Activated naive CD8-positive, alpha-beta T cell treated with anti-CD3 and anti-CD28 coated beads, Interleukin-2, amount 50 U/mL, for 24 hours (primary cell): ENCODE measurements at places on chromosomes 6 and 20.

DNA sequence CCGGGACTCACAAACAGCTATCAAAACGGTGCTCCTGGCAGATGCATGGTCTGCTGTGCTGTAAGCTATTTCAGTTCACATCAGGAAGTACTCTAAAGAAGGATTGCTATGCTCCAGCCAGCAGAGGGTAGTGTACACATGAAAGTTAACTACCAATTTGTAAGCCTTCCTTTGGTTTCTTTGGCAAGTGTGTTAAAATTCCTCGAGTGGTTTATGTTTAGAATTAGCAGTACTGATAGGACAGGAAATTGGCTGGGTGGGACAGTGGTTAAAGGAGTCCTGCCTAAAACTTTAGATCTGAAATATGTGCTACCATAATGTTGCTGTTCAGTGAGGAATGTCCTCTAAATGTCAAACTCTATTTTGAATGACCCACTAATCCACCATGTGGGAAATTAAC is 47.4 kb downstream of the TRMT11 start:
- DNase-seq = no peak

DNA sequence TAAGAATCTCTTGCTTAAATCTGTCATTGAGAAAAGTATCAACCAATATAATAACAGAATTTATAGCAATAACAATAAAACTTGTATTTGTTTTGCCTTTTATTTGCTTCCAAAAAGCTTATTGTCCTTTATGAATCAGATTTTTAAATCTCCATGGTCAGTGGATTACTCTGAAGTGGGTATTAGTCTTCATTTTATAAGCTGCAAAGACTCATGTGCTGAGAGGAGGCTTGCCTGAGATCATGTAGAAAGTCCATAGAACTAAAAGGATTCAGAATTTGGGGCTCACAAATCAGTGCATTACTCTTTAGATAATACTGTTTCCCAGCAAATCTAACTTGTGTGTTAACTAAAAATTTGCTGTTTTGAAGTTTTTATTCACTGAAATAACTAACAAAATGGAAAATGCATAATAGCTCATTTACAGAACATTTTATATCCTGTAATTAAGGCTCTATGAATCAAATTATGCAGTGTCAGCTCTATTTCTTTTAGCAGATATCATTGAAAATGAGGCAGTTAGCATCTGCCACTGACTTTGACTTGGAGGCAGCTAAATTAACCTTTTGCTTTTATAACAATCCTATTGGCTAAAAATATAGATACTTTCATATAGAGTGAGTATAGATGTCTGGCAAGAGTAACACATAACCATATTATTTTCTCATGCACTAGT is 781.1 kb upstream of the CITED2 start:
- DNase-seq = no peak

GRCh38 chr6:125913864-125914351 is 42.7 kb upstream of the HINT3 start:
- no peak for DNase-seq

DNA sequence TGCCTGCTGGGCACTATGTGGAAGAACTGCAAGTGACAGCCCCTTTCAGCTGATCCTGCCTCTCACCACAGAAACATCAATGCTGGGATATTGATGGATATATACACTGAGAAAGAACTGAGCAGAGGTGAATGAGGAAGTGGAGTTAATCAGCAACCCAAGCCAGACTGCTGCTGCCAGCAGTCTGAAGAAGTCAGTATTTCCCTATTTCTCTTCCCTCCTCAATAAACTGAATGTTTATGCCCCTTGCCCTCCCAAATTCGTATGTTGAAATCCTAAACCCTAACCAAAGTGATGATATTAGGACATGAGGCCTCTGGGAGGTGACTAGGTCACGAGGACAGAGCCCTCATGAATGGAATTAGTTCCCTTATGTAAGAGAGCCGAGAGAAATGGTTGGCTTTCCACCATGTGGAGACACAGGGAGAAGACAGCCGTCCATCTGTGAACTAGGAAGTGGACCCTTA is 76.3 kb downstream of the CDK19 start:
- DNase-seq = no peak

- no peak for DNase-seq
Observed at GRCh38 chr20:309306-309840, 12.0 kb downstream of the ZCCHC3 start.

- no peak for DNase-seq
Observed at GRCh38 chr20:1813674-1814635, 81.3 kb upstream of the SIRPA start.

- DNase-seq = no peak
Observed at GRCh38 chr6:13006578-13007300, 290.2 kb downstream of the PHACTR1 start.

DNA sequence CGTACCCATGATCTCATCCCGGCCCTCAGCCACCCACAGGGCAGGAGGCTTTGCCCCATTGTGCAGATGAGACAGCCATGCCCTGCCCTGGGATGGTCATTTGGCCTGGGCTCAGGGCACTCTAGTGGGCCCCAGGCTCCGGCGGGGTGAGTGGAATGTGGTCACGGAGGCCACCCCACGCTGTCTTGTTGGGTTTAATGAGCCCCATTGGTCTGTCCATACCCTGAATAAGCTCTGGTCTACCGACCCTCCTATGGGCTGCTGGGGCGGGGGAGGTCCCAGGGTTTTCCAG is 50.6 kb downstream of the FGD2 start:
- no peak for DNase-seq

GRCh38 chr6:159249128-159249527 is 79.9 kb downstream of the FNDC1 start:
- no peak for DNase-seq

DNA sequence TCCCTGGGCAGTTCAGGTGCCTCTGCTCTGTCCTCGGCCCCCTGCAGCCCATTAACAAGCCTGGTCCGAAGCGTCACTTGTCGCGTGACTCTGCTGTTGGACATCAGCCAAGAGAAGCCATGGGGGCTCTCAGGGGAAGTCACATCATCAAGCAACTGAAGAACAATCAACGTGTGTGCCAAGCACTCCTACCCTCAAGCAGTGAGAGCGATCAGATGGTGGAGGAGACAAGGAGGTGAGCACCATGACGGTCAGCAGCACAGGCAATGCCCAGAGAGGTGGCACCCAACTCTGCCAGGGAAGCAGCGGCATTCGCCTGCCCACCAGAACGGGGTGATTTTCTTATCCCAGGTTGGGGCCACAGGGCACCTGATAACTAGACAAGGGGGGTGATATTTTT is 132.7 kb downstream of the AGPAT4 start:
- no peak for DNase-seq

DNA sequence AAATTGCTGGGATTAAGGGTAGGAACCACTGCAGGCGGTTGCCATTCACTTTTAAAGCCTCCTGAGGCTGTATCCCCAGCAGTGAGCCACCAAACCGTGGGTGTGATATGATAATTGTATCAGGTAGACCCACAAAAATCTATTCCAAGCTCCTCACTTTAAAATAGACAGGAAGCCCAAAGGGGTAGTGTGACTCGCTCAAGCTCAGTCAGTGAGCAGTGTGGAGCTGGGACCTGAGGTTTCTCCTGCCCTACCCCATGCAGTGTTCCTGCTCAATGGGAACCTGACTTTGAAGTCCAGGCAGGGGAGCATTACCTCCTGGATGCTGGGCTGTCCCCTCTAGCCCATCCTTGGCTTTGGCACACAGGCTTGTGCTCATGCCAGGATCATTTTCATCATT is 14.9 kb upstream of the MAPRE1 start:
- DNase-seq = no peak

DNA sequence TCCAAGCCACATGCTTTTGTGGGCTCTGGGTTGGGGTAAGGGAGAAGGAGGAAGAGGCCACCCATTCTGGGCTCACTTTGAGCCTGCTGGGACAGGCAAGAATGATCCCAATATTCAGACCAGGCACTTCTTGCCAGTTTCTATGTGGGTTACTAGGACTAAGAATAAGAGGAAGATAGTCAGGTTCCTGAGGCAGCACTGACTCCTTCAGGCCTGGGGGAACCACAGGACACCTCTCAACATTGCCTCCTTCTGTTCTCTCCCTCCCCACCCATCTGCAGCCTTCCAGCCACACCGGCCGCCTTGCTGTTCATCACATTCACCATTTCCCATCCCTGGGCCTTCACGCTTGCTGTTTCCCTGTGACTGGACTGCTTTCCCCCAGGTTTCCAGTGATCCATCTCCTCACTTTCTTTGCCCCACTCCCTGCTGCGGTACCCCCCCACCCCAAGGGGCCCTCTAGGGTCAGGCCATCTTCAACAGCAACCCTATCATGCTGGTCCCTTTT is 69.2 kb upstream of the SIRPA start:
- no peak for DNase-seq

DNA sequence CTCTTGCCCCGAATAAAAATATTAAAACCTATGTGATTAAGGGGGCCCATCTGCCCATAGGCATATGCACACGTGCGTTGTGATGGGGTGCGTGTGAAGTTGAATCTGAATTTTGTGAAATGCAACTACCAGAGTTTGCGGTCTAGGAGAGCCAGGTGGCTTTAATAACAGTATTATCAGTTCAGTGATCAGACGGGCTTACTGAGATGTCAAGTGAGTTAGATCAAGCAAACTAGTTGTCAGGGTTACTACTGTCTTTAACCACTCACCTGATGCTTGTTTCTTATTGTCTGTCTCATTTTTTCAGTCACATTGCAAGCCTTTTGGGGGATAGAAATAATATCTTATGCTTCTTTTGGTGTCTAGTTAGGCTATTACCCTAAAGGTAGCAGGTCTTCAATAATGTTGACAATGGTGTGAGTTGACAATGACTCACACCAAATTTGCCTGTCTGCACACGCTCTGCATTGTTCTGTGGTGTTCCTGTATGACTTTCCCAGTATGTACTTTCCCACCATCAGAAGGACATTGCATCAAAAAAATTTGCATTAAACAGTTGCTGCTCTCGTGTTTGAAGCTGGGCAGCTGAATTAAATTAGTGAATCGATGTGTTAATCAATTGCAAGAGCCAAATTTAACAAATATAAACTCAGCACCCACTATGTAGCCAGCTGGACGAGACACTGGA is 103.1 kb upstream of the NAA20 start:
- no peak for DNase-seq

GRCh38 chr6:152428126-152428525 is 209.0 kb downstream of the SYNE1 start:
- no peak for DNase-seq

DNA sequence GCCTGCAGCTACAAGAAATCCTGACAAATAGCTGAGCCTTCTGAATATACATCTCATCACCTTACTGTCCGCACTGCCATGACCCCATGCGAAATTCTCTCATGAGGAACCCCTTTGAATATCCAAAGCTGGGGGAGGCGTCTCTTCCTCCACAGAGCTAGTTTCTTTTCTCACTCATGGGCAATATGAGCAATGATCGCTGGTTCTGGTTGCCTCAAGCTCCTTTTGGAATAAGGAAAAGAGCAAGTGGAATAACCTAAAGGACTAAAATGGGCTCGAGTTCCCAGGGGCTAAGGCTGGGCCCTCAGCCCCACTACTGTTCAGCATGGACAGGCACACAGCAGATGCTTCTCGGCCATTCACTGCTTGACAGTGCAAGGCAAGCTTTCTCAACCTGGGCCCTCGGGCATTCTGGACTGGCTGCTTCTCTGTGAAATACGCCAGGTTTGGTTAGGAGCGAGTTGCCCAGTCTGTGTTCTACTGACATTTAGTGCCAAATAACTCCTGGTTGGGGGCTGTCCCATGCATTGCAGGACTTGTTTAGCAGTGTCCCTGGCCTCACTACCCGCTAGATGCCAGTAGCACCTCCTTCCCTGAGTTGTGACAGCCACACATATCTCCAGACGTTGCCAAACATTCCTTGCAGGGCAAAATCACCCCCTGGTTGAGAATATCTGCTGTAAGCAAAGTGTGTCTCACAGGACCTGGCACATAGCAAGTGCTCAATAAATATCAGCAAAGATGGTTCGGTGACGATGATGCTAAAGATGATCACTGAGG is 156.8 kb downstream of the CEBPB start:
- no peak for DNase-seq

DNA sequence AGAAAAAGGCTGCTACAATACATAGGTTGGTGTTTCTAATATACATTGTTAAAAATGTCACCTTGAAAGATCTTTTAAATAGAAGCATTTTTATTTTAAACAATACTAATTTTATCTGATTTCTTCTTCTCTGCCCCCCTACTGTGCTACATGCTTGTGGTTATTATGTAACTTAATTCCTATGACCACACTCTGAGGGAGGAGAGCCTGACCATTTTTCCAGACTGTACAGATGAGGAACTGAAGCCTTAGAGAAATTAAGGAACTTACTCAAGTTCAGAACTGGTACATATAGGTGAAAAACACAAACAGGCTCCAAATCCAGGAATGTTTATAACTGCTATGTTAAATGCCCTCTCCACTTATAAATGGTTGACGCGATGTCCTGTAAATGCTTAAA is 43.4 kb upstream of the ARHGAP18 start:
- no peak for DNase-seq

- DNase-seq = no peak
Observed at GRCh38 chr20:33896509-33896908, 85.4 kb downstream of the CHMP4B start.

GRCh38 chr6:32689531-32690501 is 23.4 kb upstream of the HLA-DQB1 start:
- no peak for DNase-seq

GRCh38 chr6:37406726-37407341 is 26.2 kb upstream of the CMTR1 start:
- no peak for DNase-seq

- DNase-seq = no peak
Observed at GRCh38 chr6:35677456-35677855, 11.3 kb downstream of the FKBP5 start.

- DNase-seq = no peak
Observed at GRCh38 chr20:39861381-39861780, 827.7 kb downstream of the MAFB start.

GRCh38 chr6:131213501-131213990 is 78.3 kb downstream of the AKAP7 start:
- no peak for DNase-seq

GRCh38 chr20:47490795-47491194 is 10.9 kb upstream of the NCOA3 start:
- no peak for DNase-seq

GRCh38 chr20:32519381-32519730 is 65.8 kb downstream of the NOL4L start:
- no peak for DNase-seq

DNA sequence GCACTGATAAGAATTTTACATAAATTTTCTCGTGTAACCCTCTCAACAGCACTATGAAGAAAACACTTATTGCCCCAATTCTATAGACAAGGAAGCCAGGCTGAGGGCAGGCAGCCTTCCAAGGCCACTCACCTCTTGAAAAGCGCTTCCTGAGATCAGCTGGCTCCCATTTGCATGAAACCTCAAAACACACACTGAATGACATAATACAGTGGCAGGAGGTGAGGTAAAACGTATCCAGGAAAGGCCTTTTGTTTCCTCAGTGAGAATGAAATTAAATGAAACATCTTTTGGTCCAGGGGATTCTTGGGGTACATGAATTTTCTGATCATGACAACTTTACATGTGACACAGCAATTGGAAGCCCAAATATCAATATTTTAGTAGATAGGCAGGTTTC is 112.5 kb downstream of the WDR27 start:
- DNase-seq = peak; percentile 12

- DNase-seq = no peak
Observed at GRCh38 chr6:12961761-12962160, 245.2 kb downstream of the PHACTR1 start.

- no peak for DNase-seq
Observed at GRCh38 chr6:24489881-24490280, 503 bp upstream of the GPLD1 start.
